ENCODE measurements at places on chromosomes 5 and 9.

DNA sequence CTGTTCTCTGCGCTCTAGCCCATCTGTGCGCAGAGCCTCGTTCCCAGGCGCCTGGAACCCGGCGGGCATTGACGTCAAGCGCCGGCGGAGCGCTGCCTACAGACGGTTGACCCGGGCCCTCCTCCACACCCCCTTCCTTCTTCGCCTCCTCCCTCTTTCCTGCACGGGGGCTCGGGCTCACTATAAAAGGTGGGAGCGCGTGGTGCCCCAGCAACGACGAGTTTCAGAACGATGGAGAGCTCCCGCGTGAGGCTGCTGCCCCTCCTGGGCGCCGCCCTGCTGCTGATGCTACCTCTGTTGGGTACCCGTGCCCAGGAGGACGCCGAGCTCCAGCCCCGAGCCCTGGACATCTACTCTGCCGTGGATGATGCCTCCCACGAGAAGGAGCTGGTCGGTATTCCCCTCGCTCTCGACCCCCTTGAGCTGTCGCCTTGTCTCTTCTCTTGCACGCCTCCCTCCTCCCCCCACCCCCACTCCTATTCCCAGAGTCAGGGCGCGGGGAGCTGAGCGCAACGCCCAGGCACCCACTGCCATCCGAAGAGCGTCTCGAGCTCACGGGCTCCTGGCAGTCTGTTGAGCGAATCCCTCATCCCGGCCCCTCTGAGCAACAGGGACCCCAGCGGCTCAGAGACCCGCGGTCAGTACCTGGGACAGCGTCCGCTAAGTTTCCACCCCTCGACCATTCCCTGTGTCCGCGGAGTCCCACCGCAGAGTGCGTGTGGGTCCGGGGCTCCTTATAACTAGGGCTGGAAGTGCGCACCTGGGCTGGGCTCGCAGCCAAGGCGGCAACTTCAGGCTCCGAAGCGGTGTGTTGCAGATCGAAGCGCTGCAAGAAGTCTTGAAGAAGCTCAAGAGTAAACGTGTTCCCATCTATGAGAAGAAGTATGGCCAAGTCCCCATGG, at the start of gene CARTPT:
Gene CARTPT, plus strand, starts transcription at position 213 of the 902 bp plus-strand sequence. Its CDS starts 19 bp downstream, at position 232.
- no peak for DNase-seq

DNA sequence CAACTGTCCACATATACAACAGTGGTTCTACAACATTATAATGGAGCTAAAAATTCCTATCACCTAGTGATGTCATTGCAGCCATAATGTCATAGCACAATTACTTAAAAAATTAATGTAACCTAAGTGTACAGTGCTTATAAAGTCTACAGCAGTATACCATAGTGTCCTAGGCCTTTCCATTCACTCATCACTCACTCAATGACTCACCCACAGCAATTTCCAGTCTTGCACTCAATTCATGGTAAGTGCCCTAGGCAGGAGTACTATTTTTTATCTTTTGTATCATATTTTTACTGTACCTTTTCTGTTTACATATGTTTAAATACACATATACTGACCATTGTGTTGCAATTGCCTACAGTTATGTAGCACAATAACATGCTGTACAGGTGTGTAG, 9.6 kb upstream of the PUM3 start:
- DNase-seq, result no peak

DNA sequence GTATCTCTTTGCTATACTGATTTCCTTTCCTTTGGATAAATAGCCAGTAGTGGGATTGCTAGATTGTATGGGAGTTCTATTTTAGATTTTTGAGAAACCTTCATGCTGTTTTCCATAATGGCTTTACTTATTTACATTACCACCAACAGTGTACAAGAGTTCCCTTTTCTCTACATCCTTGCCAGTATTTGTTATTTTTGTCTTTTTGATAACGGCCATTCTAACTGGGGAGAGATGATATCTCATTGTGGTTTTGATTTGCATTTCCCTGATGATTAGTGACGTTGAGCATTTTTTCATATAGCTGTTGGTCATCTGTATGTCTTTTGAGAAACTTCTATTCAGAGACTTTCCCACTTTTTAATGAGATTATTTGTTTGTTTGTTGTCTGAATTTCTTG, 25.8 kb downstream of the NADK2 start:
- no peak for DNase-seq

- no peak for DNase-seq
These were observed 15.7 kb upstream of the MSMP start for GRCh38 chr9:35769763-35770162.

GRCh38 chr9:88197016-88197415, 58.7 kb upstream of the SPATA31C2 start:
- no peak for DNase-seq

GRCh38 chr5:119537704-119538103, 85.4 kb downstream of the HSD17B4 start:
- no peak for DNase-seq

Data from stimulated activated effector memory CD8-positive, alpha-beta T cell treated with anti-CD3 and anti-CD28 coated beads, Interleukin-12 subunit alpha, Interleukin-12 subunit beta, amount 100 ng/mL, for 72 hours (primary cell).